ENCODE measurements at places on chromosomes 16 and 17.
A peak's percentile ranks its signal among the peaks of the same experiment; 100 is the strongest.

GRCh38 chr17:3033741-3034577, 29.4 kb downstream of the OR1D5 start:
- DNase-seq, result no peak

GRCh38 chr17:74351552-74352210, 10.0 kb downstream of the BTBD17 start:
- DNase-seq, result no peak

DNA sequence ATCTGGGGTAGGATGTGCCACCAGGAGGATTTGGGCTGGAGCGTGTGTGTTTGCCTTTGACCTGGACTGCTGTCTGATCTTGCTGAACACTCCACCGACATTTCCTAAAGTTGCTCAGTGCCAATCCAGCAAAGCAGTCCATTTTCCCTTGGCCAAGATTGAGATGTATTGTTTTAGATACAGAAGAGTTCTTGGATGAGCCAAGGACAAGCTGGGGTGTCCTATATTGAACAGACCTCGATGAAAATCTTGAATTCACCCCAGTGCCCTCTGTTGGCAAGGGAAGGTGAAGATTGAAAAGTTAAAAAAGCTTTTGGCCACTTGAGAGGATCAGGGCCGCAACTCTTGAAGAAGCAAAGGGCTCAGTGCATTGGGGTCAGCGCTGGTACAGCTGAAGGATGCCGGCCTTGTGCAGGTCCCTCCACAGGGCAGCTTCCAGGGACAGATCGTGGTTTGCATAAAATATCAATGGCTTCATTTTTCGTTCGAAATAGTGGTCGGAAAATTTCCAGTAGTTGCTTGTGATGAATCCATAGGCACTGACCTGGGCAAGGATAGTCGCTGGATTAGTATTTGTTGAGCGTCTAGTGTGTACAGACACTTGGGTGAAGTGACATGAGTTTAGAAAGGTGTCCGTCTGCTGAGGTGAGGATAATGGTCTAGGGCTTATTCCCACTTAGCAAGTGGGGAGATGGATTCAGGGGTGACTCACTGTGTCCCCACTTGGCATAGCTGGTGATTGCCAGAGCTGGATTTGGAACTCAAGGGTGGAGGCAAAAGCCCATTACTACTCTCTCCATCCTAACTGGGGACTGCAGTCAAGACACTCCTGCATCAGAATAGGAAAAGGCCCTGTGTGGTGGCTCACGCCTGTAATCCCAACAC, 19.7 kb downstream of the ST6GALNAC2 start:
- no peak for DNase-seq

DNA sequence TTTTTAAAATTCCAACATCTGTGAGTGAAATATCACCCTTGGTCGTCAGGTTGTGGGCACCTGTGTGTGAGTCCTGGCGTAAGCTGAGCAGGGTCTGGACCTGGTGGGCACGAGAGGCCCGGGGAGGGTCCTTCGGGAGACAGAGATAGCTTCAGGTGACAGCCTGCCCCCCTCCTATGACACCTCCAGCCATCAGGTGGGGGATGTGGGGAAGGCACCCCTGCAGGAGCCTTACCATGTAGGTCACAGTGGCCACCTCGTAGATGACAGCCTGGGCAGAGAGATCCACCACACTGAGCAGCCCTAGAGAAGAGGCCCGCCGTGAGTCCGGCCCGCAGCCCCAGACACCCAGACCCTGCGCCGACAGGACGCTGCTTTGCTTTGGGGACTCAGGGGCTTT, 11.2 kb downstream of the SLC47A2 start:
- DNase-seq, result no peak

GRCh38 chr16:49849754-49850108, 6.2 kb downstream of the ZNF423 start:
- DNase-seq, result no peak

DNA sequence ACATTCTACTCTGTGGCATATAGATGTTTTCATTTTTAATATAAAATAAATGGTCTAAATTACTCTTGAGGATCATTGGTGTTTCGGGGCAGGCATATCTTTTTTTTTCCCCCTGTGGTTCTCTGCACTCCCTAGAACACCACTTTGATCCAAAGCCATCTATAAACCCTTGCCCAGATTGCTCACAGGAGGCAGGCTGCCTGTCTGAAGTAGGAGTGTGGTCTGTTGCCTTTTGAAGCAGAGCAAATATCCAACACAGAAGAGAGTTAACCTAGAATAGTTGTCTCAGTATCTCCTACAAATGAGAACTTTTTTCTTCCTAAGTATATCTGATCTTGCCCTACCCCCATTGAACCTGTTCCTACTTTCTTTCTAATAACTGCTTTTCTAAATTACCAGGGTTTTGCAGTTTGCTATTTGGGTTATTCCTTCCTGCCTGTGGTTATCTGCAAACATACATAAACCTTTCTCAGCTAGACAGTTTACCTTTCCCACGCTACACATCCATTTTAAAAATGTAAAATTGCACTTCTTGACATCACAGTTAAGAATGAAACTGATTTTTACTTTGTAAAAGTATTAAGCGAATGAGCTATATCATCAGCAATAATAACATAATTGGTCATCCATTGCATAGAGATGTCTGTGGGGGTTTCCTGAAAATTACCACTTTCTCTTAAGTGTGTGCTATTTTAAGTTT, 4.7 kb upstream of the CMTM1 start:
- no peak for DNase-seq

- DNase-seq, result peak; percentile 68
These were observed 11.2 kb downstream of the PIEZO1 start for GRCh38 chr16:88773812-88774291.

All from left lung (tissue), 14 donors.